ENCODE measurements at places on chromosomes 1 and 21. TPM values are rescaled to one million over a fixed set of nuclear protein-coding genes. Genes with fewer than 3 reads are reported as not detected.

Gene OR2T2
- total RNA-seq, result not detected

Gene AJAP1
- not detected for total RNA-seq

Gene RGS1
- not detected for total RNA-seq

Gene VSIG8
- not detected for total RNA-seq

Gene OR14I1
- total RNA-seq, result not detected

Gene RPS6KC1
- total RNA-seq, result 18.6 TPM

Gene AKIRIN1
- total RNA-seq, result 49.3 TPM

Gene TMIGD3
- total RNA-seq, result 0.49 TPM

Gene CD1B
- not detected for total RNA-seq

Gene CDC20
- total RNA-seq, result 170 TPM

Gene SPATA21
- total RNA-seq, result not detected

Gene PCP4L1
- not detected for total RNA-seq
